Urinary bladder (tissue), 4 donors: ENCODE measurements at places on chromosomes 2 and 18. TPM values are rescaled to one million over a fixed set of nuclear protein-coding genes. Genes with fewer than 3 reads are reported as not detected.

DNA sequence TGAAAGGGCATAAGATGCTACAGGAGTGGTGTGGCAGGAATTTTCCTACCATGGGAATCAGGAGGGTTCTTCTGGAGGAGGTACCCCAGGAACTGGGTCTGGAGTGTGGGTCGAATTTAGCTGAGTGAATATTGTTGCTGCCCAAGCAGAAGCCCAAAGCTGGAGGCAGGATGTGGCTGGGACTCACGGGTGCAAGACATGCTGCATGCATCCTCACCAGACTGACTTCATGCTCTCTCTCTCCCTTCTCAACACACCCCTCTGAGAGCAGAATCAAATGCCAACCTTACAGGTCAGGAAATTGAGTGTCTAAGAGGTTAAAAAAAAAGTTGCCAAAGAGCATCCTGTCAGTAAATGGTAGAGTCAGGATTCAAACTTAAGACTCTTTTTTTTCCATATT lies 78.8 kb upstream of the TTC39C start:
- no peak for DNase-seq

DNA sequence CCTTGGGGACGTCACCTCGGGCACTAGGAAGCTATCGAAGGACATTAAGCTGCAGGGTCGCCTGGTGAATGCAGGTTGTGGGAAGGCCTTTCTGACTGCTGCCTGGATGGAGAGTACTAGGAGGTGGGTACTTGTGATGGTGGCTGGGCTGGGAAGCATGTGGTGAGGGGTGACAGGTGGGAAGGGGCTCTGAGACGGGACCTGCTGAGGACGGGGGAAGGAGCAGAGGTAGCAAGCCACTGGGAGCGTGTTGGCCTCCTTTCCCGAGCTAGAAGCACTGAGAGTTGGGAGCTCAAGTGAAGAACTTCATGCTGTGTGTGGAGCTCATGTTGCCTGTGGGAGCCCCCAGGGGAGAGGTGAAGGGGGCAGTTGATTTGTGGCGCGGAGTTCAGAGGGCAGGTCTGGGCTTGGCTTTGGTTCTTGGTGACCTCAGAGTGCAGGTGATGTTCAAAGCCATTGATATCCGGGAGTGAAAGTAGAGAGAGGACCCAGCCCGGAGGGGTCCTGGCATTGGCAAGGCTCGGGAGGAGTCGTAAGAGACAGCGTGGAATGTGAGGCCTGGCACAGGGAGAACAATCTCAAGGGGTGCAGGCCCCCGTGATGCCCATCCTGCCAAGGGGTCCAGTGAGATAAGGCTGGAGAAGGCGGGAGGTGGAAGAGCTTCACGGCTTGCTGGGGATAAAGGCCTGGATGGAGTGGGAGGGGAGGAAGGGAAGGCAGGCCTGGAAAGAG lies 13.2 kb downstream of the MROH2A start:
- DNase-seq, result no peak

The ARMC9 gene
- total RNA-seq, result 25.9 TPM

DNA sequence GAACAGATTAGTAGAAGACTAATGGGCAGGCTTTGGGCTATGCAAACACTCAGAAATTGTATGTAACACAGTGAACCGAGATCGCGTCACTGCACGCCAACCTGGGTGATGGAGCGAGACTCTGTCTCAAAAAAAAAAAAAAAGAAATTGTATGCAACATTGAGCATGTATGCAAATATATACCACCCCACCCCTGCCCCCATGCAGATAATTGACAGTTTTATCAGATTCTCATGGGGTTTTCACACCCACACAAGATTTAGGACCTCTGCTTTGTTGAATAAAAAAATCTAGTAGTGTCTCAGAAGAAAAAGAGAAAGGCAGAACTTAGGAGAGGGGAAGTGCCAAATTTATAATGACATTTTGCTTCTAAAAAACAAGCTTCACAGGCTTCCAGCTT lies 131.6 kb upstream of the FN1 start:
- no peak for DNase-seq

DNA sequence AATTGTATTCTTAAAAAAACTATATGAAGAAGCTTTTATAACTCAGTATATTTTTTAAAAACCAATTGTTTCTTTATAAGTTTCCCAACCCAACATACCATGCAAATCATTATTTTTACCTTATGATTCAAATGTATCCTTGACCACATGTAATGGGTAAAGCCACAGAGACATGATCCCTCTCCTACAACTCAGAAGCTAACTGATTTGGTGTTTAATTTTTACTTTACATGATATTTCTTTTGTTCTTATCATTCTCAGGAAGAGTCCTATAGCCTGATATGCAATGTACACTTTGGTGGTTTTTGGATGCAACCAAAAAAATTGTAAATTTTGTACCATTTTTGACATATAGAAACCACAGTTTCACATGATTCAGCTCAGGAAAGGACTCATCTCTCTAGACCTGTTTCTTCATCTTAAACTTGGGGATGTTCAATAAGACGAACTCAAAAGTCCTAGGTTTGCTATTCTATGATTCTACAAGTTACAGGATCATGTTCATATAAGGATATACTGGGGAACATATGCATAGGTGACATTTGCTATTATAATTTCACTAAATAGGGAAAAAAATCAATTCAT lies 85.2 kb upstream of the RBBP8 start:
- DNase-seq, result no peak

The GPR39 gene
- 3.2 TPM for total RNA-seq

DNA sequence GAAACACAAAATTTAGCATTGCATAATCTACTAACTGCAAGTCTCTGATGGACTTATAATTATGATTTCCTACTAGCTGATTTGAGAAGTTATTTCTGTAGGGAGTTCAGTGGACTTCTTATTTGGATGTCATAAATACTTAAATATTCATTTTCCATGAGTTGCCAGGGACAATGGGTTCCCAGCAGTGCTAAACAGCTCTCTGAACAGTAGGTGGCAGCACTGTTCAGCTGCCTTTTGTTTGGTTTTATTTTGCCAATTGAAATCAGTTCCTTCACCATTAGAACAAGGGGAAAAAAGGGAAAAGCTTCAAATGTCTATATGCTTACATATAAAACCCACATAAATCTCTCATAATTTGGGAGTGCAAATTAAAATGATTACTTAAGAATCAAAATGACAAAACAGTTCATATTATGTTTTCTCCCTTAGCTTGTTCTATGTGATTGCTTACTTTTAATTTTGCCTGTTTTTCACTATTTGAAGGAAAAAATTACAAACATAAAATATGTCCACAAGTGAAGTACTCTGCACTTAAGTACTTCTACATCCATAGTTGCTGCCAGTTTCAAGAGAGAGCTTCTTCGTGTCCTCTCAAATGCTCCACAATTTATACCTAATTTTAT lies 898.9 kb downstream of the CPS1 start:
- DNase-seq, result peak; percentile 53

The C2orf80 gene
- 0.37 TPM for total RNA-seq

DNA sequence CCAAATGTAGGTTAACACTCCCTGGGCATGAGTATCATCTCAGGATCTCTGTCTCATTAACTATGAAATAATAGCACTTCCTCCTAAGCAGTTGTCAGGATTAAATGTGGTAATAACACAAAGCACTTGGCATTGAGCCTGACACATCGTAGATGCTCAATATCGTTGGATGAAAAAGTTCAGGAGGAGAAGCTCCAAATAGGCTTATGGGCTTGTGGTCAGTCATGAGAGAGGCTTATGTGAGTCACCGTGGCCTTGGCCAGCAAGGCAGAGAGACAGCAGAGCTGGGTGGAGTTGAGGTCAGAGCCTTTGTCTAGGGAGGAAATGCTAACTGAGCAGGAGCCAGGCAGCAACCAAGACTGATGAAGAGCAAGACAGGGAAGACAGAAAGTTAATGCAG lies 68.3 kb upstream of the PPM1B start:
- DNase-seq, result no peak

- DNase-seq, result no peak
These were observed 261.0 kb upstream of the CXCR4 start for GRCh38 chr2:136378712-136379595.

The PLEK gene
- total RNA-seq, result 12.4 TPM

The FBXO15 gene
- 1.1 TPM for total RNA-seq

The FAM124B gene
- total RNA-seq, result 13.1 TPM
